ENCODE measurements at places on chromosomes 12 and 14. TPM values are rescaled to one million over a fixed set of nuclear protein-coding genes. Genes with fewer than 3 reads are reported as not detected.

The DNAH10 gene
- total RNA-seq, result 0.16 TPM

The TAS2R50 gene
- 1.5 TPM for total RNA-seq

The CD69 gene
- total RNA-seq, result not detected

The CCDC197 gene
- total RNA-seq, result not detected

The AICDA gene
- total RNA-seq, result not detected

The TMTC2 gene
- total RNA-seq, result 0.62 TPM

DNA sequence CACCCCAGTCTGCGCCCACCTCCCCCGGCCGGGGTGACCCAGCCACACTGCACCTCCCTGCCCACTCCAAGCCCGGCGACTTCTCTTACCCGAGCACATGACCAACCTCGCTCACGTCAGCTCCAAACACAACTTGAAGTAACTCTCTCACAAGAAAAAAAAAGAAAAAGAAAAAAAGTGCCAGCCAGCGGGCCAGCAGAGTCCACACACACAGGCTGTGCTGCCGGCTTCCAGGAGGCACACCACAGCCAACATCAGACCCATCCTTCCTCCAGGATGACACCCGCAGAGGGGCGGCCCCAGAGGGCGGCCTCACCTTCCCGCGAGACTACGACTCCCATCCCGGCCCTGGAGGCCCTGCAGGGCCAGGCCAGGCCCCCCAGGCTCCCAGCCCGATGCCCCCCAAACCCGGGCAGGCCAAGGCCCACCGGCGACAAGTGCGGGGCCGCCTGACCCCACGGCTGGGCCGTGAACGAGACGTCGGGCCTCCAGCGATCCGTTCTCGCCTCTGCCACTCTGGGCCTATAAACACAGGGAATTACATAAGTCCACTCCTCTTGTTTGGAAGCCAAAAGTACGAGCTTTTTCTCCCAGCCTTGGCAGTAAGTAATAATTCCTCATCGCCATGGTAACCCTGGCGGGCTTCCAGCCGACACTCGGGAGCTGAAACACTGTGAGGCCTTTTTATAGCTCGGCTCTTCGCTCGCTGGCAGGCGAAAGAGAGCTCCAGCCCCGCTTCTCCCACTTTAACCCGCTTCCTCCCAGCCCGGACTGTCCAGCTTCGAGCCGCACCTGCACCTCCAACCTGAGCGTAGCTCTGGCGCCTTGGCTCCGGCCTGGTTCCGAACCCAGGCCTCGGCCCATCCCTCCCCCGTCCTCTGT lies 49.1 kb downstream of the NCOR2 start:
- peak; percentile 99 for DNase-seq

DNA sequence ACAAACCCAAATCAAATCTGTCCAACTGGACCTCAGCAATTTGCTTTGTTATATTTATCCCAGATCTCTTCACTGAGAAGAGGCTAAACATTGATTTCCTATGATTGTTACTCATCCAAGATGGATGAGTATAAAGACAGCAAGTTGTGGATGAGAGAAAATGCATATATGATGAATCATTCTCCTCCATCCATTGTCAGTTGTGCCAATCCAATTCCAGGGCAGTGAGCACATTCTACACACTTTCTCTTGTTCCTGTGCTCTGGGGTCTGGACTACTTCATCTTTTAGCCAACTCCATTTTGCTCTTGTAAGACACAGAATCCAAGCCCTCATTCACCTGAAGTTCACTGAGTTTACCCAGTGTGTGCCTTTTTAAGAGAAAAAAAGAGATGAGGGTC lies 105.7 kb downstream of the GCH1 start:
- DNase-seq, result no peak

DNA sequence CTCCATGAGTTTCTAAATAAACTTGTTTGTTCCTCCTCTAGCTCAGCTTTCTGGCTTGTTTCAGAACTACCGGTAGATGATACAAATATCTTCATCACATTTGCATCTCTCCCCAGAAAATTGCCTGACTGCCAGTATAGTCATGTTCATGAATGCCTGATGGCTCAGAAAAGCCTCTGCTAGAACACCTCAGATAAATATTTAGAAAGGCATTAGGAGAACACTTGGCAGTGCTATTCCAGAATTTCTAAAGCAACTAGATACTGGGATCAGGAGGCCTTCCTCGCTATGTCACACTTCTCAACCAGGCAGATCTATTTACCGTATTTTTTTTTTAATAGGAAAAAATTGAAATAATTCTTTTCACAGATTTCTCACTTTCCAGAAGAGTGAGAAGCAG lies 32.3 kb upstream of the KRAS start:
- no peak for DNase-seq

GRCh38 chr12:21248679-21249078 lies 86.0 kb downstream of the SLCO1A2 start:
- peak; percentile 34 for DNase-seq

- DNase-seq, result no peak
These were observed 133.9 kb downstream of the TRHDE start for GRCh38 chr12:72406111-72406510.

- peak; percentile 33 for DNase-seq
These were observed 27.6 kb downstream of the KITLG start for GRCh38 chr12:88552610-88553079.

- no peak for DNase-seq
These were observed 116.4 kb downstream of the NTF3 start for GRCh38 chr12:5548152-5548943.

- DNase-seq, result peak; percentile 68
These were observed 286.9 kb upstream of the PRKD1 start for GRCh38 chr14:30214461-30215090.

- no peak for DNase-seq
These were observed 322.4 kb downstream of the PDZRN4 start for GRCh38 chr12:41510470-41510869.
